SW 1271 (cell line): ENCODE measurements at places on chromosomes 3 and 15.

DNA sequence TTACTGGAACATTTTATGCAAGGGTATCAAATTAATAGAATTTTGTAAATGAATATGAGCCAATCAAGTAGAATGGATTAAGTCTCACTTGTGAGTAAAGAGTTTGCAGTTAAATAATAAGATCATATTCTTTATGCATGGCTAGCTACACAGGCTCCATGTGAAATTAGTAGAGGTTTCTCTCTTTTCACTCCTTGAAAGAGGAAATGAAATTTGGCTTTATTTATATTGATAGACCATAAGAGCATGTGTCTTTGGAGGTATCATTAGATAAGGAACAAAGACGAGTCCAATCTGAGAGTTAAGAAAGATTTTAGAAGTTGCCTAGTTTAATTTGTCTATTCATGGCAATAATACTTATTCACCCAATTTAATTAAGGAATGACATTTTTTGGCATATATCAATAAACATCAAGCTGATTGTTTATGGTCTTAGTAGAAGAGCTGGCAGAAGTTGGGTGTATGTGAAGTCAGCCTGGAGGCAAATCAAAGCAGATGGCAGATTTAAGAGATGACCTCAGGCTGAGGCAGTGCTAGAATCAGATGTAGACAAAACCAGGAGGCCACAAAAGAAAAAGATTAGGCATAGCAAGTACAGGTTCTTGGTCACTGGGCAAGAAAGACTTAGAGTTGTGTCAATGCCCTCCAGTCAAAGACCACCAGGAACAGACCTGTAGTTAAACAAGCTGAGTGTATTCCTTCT, 406.5 kb upstream of the ARHGEF26 start:
- DNase-seq, result no peak

DNA sequence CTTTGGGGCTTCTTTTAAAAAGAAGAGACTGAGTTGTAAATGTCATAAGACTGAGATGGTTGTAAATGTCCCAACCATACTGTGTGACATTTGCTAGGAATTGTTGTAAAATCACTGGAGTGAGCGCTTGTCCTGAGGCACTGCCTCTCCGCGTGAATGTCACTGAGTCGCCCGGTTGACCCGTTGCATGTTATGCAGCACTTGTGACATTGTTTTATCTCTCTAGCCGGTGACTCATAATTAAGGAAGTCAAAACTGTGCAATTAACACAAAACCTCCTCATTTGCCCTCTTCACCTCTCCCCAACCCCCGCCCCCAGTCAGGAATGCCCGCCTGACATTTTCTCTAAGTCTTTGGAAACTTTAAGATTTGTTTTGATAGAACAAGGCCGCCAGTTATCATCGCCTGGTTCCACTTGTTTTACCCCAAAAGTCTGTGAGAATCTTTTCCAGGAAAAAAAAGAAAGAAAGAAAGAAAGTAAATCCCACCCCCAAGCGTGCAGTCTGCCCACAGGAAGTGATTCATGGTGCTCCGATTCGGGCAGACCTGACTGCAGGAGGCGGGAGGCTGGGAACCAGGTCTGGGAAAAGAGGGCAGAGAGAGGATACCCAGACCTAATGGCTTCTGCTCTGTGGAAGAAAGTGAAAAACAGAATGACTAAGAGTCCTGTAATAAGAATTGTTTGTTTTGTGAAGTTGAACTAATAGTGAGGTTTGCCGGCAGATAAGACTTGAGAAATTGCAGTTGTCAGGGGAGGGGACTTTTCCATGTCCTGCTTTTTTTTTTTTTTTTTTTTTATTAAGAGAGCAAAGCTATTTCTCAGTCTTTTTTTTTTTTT, 84.8 kb downstream of the SMAD3 start:
- DNase-seq, result peak; percentile 98

DNA sequence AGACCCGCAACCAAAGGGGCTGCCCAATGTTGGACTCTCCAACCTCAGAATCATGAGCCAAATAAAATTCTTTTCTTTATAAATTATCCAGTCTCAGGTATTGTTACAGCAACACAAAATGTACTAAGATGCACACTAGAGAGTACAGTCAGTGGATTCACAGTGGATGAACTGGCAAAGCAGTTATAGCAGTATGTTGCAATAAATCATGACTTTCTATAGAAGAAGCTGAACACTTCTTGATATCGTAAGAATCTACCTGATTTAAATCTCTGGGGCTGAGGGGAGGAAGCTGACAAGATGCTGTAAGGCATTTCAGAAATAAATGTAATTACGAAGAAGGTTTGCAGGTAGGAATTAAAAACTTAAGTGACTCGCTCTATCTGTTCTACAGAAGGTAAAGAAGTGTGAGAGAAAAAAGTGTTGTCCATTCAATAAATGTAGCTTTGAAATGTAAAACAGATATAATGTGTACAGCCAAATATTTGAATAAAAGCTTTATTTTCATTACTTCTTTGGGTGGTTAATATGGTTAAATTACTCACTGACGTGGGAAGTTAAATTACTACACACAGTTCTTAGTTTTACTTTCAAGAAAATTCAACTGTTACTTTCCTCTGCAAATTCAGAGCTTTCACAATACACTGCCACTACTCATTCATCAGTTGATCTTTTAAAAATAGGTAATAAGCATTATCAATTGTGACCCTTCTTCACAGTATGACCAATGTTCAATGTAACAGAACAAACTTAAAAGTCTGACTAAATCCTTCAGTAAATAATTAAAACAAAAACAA, 439.1 kb downstream of the SHQ1 start:
- no peak for DNase-seq

GRCh38 chr3:141386611-141387111, 18.4 kb downstream of the ZBTB38 start:
- no peak for DNase-seq

- DNase-seq, result no peak
These were observed 18.4 kb upstream of the MITF start for GRCh38 chr3:69720824-69721223.

DNA sequence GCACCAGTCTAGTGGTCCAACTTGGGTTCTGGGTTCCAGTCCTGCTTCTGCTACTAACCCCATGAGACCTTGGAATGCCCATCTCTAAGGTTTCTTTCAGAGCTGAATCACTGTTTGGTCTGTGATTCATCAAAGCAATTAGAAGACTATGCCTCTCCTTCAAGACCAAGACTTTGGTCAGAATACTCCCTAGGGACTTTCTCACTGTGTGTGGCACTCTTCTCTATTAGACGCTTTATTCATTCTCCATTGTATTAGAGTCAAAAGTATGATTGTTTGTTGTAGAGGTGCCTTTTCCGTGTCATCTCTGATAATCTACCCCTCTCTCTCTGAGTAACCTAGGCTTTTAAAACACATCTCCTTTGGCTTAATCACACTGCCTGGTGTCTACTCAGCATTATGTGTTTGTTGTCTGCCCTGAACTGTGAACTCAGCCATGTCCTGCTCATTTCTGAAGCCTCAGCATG, 90.5 kb downstream of the LPP start:
- DNase-seq, result peak; percentile 23

DNA sequence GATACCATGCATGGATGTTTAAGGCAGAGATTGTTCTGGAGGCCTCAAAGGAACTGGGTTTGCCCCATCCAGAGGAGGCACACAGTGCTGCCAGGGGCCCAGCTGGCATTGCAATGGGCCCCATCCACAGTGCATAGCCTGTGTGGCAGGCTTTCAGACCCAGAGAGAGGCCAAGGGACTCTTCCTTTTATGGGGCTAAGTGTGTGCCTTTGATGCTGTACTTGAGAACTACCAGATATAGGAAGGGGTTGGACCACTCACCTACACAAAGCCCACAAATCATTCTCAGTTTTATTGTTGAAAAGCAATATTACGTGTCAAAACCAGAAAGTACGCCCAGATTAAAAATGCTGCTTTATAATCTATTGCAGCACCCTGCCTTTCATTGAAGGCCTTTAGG, 134.9 kb downstream of the EPHB1 start:
- no peak for DNase-seq

- DNase-seq, result no peak
These were observed 715.6 kb downstream of the ROBO1 start for GRCh38 chr3:79052054-79052681.

- no peak for DNase-seq
These were observed 18.1 kb downstream of the CYP11A1 start for GRCh38 chr15:74349241-74349778.

DNA sequence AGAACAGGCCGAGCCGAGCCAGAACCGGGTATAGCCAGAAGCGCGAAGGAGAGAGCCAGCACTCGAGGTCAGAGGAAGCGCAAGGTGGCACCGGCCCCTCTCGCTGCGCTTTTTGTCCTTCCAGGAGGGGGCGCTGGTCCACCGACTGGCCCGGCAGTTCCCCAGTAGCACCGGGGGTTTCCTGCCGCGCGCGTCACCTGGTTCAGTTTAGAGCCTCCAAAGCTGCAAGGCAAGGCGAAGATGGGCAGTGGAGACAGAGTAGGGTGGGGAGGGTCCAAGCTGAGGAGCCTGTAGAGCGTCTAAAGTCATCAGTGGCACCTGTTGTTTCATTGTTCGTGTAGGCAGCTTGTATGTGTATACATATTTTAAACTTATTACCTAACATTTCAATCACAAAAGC, 7.6 kb upstream of the NR2E3 start:
- DNase-seq, result no peak

- DNase-seq, result peak; percentile 98
These were observed 36.3 kb upstream of the TSC22D2 start for GRCh38 chr3:150371741-150372254.

- no peak for DNase-seq
These were observed 64.0 kb upstream of the RASGRF1 start for GRCh38 chr15:79154483-79155135.

- DNase-seq, result no peak
These were observed 463.0 kb downstream of the EPHA3 start for GRCh38 chr3:89570465-89570864.

DNA sequence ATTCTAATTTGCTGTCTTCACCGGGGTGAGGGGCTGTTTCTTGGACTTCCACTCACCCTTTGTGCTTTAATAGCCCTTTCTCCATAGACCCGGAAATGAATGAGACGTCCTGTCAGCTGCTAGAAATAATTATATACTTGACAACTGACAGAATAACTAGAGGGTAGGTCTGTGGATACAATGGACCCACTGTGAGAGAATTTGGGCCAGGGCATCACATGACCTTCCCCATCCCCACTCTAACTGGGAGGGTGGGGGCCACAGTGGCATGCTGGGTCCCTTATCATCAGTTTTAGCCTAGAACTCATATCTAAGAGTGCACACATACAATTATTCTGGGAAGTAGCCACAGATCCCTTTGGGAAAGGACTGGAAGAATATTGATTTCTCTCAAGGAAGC, 25.9 kb upstream of the MINAR1 start:
- DNase-seq, result no peak

DNA sequence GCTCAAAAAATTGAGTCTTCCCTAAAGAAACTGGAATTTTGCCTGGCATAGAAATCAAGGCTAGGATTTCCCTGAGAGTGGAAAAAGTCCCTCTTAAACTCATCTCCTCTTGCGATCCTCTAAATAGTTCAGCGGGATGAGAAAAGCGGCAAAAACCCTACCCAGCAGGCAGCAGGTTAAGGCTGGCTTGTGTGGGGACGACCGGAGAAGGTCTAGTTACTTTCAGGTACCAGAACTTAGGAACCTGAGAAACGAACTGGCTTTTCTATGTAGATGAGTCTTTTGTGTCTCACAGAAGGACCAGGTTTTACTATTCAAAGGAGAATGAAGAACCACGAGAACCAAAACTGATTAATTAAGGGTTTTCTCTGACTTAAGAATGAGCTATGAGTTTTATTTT, 523.7 kb upstream of the TGFBR2 start:
- no peak for DNase-seq

GRCh38 chr3:62371720-62372591, 1.4 kb downstream of the FEZF2 start:
- DNase-seq, result no peak

- no peak for DNase-seq
These were observed 148.6 kb downstream of the MEIS2 start for GRCh38 chr15:36951731-36952247.

GRCh38 chr3:191321019-191321767, 8.0 kb upstream of the CCDC50 start:
- DNase-seq, result no peak

- DNase-seq, result no peak
These were observed 5.2 kb upstream of the IMPG2 start for GRCh38 chr3:101325393-101326134.

- no peak for DNase-seq
These were observed 198.1 kb downstream of the NEK10 start for GRCh38 chr3:27171113-27171512.

DNA sequence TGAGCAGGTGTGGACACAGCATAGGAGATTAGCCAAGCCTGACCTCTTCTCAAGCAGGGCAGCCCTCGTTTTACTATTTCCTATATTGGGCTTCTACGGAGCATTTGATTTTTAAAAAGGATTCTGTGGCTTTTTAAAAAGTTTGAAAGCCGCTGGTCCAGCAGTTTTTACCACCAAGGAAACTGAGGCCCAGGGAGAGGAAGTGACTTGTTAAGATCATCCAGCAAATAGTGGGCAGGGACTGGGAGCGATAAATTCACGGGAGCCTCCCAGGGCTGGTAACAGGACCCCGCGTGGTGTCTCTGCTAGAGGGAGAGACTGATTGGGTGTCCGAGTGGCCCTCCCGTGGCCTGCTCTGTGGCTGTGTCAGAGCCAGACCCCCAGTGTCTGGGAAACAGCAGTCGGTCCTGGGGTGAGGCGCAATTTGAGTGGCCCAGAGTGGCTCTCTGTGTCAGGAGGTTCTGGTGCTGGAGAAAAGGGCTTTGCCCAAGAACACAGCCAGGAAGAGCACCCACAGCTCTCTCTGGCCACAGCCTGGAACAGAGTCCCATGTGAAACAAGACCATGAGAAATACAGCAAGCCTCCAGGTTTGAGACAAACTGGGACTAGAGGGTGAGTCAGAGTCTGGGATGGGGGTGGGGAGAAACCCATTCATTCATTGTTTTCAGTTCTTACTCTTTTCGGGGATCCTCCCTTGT, 4.2 kb downstream of the FURIN start:
- DNase-seq, result peak; percentile 21

DNA sequence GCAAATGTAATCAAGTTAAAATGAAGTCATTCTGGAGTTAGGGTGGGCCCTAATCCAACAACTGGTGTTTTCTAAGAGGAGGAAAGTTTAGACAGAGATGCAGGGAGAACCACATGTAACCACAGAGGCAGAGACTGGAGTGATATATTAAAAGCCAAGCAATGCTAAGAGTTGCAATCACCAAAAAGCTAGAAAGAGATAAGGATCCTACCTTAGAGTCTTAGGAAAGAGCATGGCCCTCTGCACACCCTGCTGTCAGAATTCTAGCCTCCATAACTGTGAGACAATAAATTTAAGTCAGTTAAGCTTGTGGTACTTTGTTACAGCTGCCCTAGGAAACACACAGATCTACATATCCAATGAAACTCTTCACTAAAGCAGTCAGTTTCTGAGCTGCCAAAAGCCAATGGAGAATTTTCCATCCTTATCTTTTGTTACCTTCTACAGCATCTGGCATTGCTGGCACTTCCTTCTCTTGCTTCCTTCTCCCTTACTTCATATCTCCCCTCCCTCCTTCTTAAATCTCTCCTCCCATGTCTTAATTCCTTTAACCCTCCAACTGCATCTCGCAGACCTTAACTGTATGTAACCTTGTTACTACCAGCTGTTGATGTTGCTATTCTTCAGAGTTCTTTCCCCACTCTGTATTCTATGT, 11.2 kb downstream of the DCBLD2 start:
- no peak for DNase-seq
